Suprapubic skin (tissue), 4 donors: ENCODE measurements at places on chromosomes 16 and 17.

- DNase-seq: no peak
Measured at GRCh38 chr17:31535581-31535981, 144.1 kb downstream of the RAB11FIP4 start.

DNA sequence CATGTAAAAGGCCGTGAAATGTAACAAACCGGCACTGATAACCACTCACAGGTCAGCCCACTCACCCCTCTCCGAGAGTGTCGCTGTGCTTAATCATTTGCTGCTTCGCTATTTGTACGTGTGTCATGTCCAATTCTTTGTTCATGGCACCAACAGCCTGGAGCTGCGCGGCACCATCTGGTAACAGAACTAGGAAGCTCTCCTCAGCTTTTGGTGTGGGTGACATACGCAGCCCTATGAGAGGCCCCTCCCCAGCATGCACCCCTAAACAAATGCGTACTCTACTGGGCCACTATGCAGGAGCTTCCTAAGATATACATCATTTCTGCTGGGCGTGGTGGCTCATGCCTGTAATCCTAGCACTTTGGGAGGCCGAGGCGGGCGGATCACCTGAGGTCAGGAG is 2.3 kb upstream of the PECAM1 start:
- DNase-seq: no peak

DNA sequence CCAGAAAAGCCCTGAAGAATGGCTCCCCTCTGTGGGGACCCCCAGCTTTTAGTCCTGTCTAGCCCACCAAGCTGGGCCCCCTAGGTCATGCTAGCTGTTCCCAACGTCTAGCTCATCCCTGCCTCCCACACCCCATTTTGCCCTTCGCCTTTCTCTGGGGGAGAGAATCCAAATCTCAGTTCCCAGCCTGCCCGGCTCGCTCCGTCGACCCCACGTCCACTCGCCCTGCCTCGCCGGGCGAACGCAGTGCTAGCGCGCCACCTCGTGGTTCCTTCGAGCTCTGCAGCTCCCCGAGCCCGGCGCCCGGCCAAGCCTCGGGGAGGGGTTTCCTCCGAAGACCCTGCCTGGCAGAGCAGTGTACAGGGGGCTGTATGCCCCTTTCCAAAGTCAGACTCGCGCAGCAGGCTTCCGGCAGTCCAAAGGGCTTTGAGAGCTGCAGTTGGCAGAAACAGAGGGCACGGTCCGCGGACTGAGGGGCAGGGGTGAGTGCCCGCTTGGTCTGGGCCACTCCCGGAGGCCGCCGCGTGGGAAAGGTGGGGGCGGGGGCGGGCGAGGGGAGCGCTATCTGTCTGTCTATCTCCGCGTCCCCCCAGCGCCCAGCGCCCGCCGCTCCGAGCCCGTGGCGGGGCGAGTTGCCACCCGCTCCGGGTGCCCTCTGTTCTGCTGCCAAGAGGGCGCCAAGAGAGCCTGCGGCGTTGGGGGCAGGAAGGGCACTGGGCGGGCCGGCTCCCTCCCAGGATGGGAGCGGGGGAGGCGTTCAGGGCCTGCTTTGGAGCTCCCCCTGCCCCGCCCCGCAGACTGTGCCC is 1.7 kb upstream of the DLX3 start:
- DNase-seq: no peak

GRCh38 chr16:23584186-23585076 is 11.7 kb downstream of the NDUFAB1 start:
- DNase-seq: no peak

DNA sequence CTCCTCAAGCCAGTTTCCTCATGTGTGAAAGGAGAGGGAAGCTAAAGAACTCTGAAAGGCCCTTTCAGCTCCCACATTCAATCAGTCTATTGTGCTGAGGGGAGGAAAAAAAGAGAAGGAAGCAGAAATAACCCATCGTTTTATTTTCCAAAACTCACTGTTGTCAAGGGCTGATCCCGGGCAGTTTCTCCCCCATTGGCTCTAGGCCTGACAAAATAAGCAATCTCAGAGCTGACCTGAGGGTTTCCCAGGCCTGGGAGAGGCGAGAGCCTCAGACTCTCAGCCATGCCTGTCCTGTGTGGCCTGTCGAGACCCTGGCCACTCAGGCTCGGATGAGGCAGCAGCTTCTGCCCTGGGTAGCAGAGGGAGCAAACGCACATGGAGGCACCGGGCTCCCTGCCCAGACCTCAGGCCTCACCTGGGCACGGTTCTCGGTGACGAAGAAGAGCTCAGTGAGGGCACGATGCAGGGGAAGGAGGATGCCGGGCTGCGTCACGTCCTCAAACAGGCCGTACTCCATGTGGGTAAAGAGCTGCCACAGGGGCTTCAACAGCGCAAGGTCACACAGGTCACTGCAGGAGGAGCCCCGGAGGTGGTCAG is 45.0 kb upstream of the ATP2A3 start:
- no peak for DNase-seq

DNA sequence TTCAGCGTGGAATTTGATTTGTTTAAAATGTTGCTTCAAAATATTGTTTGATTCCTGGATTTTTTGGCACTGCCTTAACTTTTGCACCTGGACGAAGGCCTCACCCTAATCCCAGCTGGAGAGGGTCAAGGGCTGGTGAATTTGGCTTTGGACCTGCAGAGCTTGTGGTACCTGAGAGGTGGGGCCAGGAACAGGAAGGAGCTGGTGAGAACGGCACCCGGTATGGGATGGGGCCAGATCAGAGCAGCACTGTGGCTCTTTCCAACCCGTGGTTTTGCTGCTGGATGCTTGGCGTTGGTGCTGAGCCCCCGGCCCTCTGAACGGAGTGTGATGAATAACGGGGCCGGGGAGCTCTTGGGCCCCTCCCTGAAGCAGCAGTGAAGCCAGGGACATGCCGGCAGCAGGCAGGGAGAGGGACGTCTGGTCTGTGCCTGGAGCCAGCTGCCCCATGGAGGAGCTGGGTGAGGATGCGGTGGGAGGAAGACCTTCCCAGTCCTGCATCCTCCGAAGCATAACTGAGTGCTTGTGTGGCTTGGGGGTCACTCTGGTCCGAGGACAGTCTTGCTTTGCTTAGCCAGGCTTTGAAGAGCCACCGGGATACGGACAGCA is 275.4 kb downstream of the SEC14L1 start:
- DNase-seq: no peak

- no peak for DNase-seq
Measured at GRCh38 chr17:81164371-81165245, 699 bp upstream of the PVALEF start.

DNA sequence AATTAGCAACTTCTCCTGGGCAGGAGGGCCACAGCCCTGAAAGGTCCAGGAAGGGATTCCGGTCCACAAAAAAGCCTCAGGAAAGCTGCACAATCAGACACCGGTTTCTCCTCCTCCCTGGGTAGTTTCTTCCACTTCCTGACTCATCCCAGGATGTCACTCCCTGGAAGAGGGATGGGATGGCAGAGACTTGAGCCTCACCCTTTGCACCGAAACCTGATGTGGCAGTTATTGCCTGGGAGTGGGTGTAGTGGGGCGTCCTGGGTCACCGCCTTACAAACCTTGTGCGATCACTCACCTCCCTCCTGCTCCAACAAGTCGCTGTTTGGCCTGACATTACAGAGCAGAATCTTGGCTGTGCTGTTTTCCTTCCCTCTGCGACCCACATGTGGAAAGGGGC is 70.8 kb downstream of the LYRM1 start:
- no peak for DNase-seq

GRCh38 chr16:54136276-54136625 is 150.3 kb downstream of the IRX3 start:
- DNase-seq: no peak

DNA sequence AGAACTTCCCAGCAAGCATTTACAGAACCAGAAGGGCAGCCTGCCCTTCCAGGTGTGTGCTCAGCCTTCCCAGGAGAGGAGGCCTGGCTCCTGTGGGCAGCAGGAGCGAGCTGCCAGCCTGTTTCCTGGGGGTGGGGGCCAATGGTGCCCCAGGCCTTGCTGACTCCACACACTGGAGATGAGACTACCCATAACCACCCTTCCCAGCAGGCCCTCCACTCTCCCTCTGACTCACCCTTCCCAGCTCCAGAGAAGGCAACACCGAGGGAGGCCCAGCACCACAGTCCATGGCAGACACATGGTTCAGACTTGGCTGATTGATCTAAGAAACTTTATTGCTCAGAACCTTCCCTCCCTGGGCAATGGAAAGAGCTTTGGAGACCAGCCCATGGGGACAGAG is 1.8 kb upstream of the PRSS53 start:
- no peak for DNase-seq

- DNase-seq: no peak
Measured at GRCh38 chr17:75456039-75456416, 407 bp upstream of the TMEM94 start.

- no peak for DNase-seq
Measured at GRCh38 chr17:65190467-65191097, 53.4 kb downstream of the RGS9 start.

DNA sequence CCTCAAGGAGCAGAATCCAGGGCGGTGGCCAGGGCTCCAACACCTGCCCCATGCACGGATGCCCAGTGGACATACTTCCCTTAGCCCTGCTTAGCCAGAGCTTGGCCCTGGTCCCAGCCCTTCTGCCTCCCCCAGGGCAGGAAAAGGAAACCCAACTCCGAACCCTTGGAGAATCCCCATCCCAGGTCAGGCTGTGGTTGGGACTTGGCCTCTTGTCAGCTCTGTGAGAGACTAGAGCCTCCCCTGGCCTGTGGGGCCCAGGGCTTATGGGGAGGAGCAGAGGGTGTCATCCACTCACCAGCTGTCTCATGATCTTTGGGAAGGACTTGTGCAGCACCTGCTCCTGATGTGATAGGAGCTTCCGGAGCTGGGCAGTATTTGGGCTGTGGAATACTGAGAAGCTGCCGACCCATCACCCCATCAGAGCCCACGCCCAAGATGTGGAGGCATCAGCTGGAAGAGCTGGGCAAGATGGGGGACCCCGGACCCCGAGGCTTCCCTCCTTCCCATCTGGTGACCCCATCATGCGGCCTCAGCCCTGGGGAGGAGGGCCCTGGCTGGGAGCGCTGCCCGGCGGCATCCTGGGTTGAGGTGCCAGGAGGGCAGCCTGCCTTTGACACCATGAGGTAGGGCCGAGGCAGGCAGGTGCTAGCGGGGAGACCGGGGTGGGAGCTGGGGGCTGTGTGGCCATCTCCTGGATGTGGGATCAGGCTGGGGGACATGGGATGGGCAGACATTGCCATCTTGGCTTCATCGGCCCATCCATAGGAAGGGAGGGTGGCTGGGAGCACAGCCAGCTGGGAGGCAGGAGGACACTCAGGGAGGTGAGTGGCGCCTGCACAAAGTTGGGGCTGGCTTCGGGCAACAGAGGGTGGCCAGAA is 45.1 kb downstream of the TNFRSF13B start:
- peak; percentile 73 for DNase-seq

GRCh38 chr17:19304209-19304608 is 58.3 kb downstream of the B9D1 start:
- DNase-seq: no peak

DNA sequence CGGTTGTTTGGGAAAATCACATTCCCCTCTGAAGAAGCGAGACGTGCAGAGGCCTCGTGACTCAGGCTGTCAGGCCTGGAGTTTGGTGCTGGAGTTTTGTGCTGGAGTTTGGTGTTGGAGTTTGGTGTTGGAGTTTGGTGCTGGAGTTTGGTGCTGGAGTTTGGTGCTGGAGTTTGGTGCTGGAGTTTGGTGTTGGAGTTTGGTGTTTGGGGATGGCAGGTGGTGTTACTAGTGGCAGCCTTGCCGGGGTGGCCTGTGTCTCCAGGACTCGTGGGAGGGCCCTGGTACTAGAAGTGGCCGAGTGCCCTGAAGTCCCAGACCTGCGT is 12.6 kb downstream of the TBC1D24 start:
- no peak for DNase-seq

GRCh38 chr16:85613604-85614337 is 649 bp downstream of the GSE1 start:
- peak; percentile 89 for DNase-seq

DNA sequence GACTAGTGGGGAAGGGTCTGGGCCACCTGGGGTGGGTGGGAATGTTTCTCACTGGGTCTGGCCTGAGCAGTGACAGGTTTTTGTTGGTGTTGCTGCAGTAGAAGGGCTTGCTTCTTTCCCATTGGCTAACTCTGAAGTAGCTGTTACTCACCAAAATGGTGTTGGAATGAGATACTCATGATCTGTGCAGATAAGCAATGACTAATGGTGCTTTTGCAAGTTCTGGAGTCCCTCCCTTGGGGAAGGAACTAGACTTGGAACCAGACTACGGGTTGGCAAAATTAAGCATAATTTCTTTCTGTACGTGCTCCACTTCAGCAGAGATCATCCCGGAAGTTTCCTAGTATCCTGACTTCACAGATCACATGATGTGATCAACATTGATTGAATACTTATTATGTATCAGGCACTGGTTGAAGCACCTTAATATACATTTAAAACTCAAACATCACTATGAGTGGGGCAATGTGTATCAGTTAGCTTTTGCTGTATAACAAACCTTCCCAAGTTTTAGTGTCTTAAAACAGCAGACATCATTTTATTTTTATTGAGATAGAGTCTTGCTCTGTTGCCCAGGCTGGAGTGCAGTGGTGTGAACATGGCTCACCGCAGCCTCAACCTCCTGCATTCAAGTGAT is 30.1 kb downstream of the CHP2 start:
- DNase-seq: no peak

DNA sequence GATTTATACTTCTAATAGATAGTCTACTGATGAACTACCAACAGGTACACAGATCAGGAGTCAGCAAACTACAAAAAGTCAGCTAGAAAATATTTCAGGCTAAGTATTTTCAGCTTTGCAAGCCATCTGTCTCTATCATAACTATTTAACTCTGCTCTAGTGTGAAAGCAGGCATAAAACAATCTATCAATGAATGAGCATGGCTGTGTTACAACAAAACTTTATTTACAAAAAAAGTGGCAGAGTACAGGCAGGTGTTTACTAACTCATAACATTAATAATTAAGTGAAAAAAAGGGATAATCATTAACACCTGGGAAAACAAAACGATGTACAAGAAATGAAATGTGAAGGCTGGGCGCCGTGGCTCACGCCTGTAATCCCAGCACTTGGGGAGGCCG is 15.8 kb downstream of the MED13 start:
- DNase-seq: no peak

DNA sequence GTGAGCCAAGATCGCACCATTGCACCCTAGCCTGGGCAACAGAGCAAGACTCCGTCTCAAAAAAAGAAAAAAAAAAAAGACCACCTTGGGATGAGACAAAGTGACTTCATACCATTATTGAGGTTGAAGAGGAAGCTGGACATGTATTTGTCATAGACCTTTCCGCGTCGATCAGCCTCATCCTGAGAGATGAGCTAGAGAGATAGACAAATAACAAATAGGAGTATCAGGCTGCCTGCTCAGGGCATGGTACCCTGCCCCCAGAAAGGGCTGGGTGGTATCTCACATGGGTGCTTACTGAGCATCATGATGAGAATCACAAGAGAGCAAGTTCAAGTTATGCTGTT is 22.1 kb downstream of the CNTNAP1 start:
- DNase-seq: no peak
